Choroid plexus epithelial cell (primary cell): ENCODE measurements at places on chromosomes 5 and 9.

- DNase-seq, result peak; percentile 75
Observed at GRCh38 chr9:123401879-123402513, 46.0 kb downstream of the CRB2 start.

DNA sequence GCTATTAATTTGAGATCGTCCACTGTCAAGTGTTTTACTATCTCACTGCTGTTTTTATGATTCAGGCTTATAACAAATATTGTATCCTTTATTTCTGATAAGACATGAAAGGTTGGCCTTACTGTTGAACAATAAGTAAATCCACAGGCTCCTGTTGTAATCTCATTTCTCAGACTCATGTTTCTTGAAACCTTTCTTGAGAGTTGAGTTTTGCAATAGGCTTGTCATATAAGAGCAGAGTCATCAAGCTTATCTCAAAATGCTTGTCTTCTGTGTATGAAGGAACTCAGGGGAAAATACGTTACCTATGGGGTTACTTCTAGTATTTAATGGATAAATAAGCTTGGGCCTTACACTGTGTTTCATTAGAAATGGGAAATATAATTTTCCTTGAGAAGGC, 9.2 kb upstream of the TLX3 start:
- no peak for DNase-seq

- no peak for DNase-seq
Observed at GRCh38 chr5:143248391-143248790, 155.1 kb downstream of the NR3C1 start.

GRCh38 chr9:130410443-130410842, 34.3 kb upstream of the ASS1 start:
- no peak for DNase-seq

- DNase-seq, result no peak
Observed at GRCh38 chr5:176890455-176891330, 8.5 kb downstream of the HK3 start.

DNA sequence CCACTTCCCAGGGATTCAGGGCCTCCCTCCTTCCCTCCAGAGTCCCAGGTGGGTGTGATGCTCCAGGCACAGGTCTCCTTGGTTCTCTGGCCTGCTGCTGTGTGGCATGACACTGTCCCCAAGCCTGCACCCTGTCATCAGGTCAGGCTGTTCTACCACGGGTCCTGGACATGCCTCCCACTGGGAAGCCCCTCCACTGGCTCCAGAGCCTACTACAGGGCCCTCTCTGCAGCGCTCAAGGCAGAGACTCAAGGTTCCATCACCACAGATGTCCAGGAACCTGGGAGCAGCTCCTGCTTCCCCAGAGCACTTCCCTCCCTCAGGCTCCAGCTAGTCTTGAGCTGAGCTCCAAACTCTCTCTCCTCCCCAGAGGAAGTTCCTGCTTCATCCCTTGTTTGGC, 237.3 kb downstream of the PBX3 start:
- no peak for DNase-seq

- peak; percentile 97 for DNase-seq
Observed at GRCh38 chr9:75890472-75891276, at the start of gene PCSK5. Gene PCSK5, plus strand, starts transcription at chr9:75890673. Its CDS starts 509 bp downstream, at chr9:75891182.

GRCh38 chr5:94274707-94275106, 343.7 kb downstream of the KIAA0825 start:
- no peak for DNase-seq

DNA sequence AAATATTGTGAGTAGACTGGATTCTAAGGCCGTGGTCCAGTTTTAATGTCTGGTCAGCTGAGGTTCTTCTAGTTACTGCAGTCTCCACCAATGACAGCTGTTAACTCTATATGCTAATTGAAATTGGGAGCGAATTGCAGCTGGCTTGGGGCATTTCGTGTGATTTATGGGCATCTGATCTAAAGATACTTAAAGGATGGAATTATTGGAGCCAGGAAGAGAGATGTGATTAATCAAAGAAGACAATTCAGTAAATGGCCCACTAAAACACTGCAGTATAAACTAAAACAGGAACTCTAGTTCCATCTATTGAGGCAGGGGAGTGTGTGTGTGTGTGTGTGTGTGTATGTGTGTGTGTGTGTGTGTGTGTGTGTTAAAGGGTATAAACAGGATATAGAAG, 157.5 kb upstream of the IQGAP2 start:
- DNase-seq, result no peak

DNA sequence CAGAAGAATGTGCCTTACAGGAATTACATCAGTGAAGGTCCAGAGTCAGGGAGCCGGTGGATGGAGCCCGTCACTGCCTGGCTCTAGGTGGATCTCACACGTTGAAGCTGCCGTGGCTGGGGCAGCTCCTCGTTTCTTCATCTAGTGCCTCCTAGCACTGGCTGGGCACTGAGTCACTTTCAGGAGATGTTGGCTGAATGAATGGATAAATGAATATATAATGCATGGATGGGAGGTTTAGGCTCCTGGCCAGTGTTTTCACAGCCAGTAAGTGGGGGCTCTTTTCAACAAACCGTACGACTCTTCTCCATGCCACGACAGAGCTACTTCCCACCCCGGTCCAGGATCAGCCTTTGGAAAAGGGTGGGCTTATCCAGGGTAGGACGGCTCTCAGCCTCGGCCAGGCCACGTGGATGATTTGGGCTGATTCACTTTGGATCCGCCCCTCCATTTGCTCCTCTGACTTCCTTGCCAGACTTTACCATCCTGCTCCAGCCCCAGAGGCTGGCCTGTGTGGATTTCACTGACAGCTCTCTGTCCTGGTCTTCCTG, 1.3 kb upstream of the SH3PXD2B start:
- DNase-seq, result no peak

DNA sequence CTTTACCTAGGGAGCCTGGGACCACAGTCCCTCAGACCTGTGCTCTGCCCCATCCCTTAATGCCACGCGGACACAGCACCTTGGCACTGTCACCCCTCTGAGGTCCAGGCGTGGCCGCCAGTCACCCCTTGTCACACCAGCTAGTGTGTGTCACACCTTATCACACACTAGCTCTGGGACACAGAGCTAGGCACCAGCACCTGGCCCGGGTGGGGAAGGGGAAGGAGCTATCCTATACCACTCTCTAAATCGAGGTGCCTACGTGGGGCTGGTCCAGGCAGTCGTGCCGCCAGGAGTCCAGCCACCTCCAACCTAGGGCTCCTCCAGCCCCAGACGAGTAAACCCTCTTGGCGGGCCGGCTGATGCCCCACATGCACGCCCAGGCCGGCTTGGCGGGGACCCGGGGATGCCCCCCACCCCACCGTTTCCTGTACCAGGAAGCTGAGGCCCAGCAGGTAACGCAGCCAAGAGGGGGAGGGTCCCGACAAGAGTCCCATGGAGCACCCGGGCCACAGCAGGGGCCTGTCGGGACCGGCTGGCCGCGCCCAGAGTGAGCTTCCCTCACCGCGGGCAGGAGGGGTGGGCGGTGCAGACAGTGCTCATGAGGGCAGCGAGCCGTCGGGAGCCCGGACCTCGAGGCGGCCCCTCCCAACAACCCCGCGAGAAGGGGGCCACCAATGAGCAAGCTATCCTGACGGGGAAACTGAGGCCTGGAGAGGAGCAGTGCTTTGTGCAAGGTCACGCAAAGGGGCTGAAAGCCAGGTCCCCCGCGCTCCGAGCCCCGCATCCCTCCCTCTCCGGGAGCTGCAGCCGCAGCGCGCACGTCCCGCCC, 550 bp downstream of the CORO2A start:
- DNase-seq, result no peak

DNA sequence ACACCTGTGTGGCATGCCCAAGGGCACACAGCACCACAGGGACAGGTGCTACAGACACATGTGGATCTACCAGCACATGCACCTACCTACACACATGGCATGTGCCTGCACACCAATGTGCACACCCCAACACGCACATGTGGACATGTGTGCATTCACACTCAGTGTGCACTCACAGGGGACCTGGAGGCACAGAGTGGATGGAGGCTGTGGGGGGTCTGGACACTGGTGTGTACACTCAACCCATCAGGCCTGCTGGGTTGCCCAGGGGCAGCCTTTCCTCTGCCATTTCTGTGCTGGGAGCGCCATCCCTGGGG, 1.7 kb downstream of the CRB2 start:
- no peak for DNase-seq

DNA sequence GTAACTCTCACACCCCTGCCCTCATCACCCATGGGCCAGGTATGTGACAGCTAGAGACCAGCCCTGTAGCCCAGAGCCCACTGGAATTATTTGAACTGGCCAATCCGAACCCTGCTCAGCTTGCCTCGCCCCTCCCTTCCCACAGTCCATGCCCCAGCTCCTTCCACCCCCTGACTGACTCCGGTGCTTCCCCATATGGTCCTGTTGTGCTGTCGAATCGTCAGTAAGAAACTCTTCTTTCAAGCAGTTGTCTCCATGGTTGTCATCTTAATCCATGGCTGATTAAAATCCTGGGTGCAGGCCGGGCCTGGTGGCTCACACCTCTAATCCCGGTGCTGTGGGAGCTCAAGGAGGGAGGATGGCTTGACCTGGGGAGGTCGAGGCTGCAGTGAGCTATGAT, 118.5 kb downstream of the COL23A1 start:
- DNase-seq, result no peak

GRCh38 chr5:92574023-92574422, 1007.0 kb downstream of the NR2F1-AS1 start:
- DNase-seq, result no peak

GRCh38 chr5:73673161-73673591, 47.2 kb downstream of the ARHGEF28 start:
- peak; percentile 93 for DNase-seq

GRCh38 chr9:93048566-93049448, 9.7 kb upstream of the SUSD3 start:
- DNase-seq, result no peak

GRCh38 chr5:137199201-137199600, 299.9 kb downstream of the SPOCK1 start:
- no peak for DNase-seq

DNA sequence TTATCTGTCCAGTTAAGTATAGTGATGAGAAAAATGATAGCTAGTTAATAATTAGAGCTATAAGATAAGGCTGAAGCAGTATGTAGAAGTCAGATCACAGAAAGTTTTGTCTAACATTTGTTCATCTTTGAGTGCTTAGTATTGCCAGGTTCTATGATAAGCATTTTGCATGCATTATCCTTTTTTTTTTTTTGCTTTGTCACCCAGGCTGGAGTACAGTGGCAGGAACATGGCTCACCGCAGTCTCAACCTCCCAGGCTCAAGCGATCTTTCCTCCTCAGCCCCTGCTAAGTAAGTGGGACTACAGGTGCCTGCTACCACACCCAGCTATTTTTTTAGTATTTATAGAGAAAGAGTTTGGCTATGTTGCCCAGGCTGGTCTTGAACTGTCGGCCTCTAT, 17.5 kb downstream of the BAAT start:
- no peak for DNase-seq

DNA sequence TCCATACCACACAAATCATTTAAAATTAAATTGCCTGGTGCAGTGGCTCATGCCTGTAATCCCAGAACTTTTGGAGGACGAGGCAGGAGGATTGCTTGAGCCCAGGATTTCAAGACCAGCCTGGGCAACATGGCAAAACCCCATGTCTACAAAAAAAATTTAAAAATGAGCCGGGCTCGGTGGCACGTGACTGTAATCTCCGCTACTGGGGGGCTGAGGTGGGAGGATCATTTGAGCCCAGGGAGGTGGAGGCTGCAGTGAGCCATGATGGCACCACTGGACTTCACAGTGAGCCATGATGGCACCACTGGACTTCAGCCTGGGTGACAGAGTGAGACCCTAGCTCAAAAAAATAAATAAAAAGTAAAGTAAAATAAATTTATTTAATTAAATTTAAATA, 40.9 kb downstream of the LYRM7 start:
- DNase-seq, result no peak

DNA sequence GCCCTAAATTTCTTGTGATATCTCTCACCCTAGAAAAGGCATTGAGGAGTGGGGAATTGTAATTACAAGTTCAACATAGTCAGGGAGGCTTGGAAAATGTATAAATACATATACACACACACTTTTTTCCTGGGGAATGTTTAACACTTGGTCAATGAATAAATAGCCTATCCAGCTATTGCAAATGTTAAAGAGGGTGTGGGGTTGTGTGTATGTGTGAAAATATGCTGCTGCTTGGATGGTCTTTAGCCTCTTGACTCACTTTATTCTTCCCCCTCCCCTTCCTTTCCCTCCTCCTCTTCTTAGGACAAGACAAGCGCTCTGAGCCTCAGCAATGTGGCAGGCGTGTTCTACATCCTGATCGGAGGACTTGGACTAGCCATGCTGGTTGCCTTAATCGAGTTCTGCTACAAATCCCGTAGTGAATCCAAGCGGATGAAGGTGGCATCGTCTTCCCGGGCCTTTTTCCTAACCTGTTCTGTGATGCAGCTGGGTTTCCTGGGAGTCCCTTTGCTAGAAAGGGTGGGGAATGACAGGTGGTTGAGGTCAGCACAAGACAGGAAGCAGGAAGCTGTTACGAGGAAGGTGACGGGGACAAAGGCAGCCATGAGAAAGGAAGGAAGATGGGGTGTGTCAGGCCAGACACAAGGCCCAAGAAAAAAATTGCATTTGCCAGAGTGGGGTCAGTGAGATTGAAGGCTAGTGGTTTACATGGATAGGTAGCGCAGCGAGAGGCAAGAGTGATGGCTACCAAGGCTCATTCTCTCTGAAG, 236.5 kb downstream of the FAM114A2 start:
- no peak for DNase-seq

GRCh38 chr5:72844218-72844603, 27.8 kb downstream of the TNPO1 start:
- DNase-seq, result no peak

- DNase-seq, result no peak
Observed at GRCh38 chr5:156515121-156515520, 188.2 kb downstream of the SGCD start.
